ENCODE measurements at places on chromosomes 7 and 10.

DNA sequence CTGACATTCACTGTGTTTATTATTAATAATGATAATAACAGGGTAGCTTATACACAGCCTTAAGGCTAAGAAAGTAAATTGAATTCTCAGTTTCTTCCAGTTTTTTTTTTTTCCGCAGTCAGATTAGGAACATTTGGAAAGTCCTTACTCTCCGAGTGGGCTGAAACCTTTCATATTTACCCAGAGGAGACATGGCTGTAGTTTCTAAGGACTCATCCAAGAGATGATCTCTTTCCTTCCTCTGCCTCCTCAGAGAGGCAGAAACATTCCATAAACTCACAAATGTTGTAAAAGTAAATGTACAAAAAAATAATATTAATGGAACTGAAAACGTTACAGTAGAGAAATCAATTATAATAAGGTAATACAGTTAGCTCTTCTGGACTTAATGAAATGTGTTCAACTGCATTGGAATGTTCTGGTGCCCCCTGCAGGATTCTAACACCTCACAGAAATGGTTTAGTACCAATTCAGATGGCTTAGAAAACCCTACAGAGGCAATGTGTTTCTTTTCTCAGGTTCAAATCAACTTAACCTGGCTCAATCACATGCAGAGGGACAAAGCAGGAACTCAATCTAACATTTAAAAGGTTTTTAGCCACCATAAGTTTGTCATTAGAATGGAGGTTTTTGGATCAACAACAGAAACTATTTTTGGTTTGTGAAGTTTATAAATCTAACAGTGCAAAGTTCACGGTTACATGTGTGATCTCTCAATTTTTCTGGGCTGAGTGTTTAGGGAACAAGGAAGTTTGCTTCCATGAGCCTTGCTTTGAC is 71.7 kb downstream of the ICA1 start:
- DNase-seq: peak; percentile 73

- no peak for DNase-seq
These were observed 22.7 kb downstream of the RAMP3 start for GRCh38 chr7:45180084-45180986.

DNA sequence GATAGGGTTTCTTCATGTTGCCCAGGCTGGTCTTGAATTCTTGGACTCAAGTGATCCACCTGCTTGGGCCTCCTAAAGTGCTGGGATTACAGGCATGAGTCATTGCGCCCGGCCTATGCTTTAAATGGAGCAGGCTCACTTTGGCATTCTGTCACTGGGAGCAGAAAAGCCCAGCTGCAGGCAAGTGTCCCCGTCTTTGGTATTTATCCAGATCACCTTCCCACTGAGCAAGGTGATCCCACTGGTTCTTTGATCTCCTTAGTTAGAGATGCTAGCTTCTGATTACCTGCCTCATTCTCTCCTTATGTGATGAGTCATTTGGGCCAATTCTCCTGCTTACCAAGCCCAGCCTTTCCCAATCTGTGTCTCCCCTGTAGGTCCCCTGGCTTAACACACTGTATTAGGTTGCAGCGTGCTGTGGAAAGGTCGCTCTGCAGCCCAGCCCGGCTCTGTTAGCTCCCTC is 39.3 kb downstream of the SPDYE5 start:
- no peak for DNase-seq

DNA sequence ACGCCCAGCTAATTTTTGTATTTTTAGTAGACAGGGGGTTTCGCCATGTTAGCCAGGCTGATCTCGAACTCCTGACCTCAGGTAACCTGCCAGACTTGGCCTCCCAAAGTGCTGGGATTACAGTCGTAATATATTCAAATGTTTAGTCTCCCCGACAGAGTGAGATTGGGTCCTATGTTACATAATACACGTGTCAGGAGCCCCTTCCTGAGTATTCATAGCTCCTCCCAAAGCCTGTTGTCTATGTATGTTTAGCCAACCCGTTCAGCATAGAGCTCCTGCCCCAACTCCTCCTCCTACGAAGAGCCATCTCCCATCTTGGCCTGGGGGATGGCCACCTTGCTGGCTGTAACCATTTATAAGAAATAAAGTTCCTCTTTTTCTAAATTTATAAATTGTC is 2.7 kb upstream of the PPP2R2D start:
- no peak for DNase-seq

GRCh38 chr10:104146882-104147281 is 24.9 kb downstream of the SFR1 start:
- DNase-seq: no peak

DNA sequence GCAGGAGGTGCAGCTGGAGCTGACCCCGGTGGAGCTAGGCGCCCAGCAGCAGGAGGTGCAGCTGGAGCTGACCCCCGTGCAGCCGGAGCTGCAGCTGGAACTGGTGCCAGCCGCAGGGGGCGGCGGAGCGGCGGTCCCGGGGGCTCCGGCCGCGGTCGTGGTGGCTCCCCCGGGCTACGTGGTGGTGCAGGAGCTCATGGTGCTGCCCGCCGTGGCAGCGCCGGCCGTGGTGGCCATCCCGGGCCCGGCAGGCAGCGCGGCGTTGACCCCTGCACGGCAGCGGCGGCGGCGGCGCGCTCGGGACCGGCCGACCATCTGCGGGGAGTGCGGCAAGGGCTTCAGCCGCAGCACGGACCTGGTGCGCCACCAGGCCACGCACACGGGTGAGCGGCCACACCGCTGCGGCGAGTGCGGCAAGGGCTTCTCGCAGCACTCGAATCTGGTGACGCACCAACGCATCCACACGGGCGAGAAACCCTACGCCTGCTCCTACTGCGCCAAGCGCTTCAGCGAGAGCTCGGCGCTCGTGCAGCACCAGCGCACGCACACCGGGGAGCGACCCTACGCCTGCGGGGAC is 6.8 kb downstream of the ZNF853 start:
- no peak for DNase-seq

DNA sequence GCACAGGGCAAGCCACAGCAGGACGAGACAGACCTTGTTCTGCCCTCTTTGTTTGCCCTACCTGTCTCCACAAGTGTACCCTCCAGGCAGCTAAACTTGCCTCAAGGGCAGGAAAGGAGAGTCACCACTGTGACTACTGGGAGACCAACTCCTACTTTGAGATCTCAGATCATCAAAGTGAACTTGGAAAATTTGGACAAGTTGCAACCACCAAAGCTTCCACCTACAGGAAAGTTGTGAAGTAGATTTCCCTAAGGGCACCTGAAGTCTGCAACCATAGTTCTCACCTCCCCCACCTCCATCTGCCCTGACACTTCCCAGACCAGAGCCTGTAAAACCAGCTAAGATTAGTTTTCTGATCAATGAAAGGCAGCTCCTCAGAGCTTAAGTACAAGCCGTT is 2.5 kb upstream of the WDR91 start:
- no peak for DNase-seq

DNA sequence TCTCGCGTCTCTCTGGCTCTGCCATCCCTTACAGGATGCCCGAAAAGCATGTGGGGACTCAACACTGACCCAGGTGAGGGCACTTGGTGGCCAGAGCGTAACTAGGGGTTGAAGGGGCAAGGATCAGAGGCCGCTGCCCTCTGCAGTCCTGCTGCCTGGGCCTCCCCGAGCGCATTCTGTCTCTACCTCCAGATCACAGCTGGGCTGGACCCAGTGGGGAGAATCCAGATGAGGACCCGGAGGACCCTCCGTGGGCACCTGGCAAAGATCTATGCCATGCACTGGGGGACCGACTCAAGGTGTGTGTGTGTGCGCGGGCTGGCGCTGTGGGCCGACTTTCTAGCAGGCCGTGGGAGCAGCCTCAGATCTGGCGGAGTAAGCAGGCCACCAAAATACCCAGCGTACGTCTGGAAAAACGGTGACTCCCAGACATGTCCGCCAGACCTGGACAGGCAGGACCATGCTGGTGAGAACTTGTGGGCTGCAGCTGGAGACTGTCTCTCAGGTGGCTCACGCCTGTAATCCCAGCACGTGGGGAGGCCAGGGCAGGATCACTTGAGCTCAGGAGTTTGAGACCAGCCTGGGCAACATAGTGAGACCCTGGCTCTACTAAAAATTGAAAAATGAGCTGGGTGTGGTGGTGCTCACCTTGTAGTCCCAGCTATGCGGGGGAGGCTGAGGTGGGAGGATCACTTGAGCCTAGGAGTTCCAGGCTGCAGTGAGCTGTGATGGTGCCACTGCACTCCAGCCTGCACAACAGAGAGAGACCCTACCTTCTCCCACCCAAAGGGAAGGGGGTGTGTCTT is 3.2 kb downstream of the GNB2 start:
- no peak for DNase-seq

DNA sequence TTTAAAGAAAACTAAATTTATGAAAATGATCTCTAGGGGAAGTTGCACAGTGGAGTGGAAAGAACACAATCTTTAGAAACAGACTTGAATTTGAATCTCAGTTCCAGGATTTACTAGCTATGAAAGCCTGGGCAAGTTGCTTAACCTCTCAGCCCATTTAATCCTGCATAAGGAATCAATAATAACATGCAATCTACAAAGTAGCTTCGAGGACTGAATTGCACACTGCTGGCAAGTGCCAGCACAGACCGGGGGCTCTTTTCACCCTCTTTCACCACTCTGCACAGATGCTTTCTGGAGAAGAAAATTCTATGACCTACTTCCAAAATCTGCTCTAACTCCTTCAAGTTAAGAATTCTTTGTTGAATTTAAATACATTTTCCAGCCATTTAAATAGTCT is 63.4 kb upstream of the ANK3 start:
- no peak for DNase-seq

- peak; percentile 63 for DNase-seq
These were observed 1.4 kb upstream of the TSPAN15 start for GRCh38 chr10:69449841-69450240.

- peak; percentile 29 for DNase-seq
These were observed 6.0 kb downstream of the CCDC186 start for GRCh38 chr10:114167985-114168384.

GRCh38 chr7:122764902-122765301 is 62.2 kb upstream of the RNF148 start:
- DNase-seq: no peak

GRCh38 chr7:4828720-4829383 is 33.0 kb downstream of the PAPOLB start:
- DNase-seq: no peak

DNA sequence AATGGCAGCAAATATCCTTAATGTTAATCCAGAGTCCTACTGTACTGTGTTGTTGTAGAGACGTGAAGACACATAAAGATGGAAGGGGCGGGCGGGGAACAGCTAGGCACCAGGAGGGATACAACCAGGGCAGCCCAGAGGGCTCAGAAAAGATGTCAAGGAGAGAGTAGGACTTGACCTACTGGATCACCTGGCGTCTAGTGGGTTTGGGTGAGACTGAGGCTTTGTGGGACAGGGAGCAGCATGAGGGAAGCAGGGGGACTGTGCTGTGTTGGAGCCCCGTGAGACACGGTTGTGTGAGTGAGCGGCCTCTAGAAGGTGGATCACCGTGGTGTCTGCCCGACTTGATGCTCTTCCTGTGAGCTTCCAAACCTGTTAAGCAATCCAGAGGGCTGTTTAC is 68.0 kb downstream of the PTPRE start:
- DNase-seq: no peak

- no peak for DNase-seq
These were observed 64.6 kb downstream of the SEM1 start for GRCh38 chr7:96645084-96645483.

- no peak for DNase-seq
These were observed 310.6 kb downstream of the PARD3 start for GRCh38 chr10:34504534-34504933.

- DNase-seq: no peak
These were observed 45.3 kb upstream of the ZMIZ1 start for GRCh38 chr10:79023240-79024162.

- no peak for DNase-seq
These were observed 9.3 kb downstream of the ARL3 start for GRCh38 chr10:102704915-102705314.

GRCh38 chr10:131744346-131744745 is 156.5 kb upstream of the PPP2R2D start:
- no peak for DNase-seq

DNA sequence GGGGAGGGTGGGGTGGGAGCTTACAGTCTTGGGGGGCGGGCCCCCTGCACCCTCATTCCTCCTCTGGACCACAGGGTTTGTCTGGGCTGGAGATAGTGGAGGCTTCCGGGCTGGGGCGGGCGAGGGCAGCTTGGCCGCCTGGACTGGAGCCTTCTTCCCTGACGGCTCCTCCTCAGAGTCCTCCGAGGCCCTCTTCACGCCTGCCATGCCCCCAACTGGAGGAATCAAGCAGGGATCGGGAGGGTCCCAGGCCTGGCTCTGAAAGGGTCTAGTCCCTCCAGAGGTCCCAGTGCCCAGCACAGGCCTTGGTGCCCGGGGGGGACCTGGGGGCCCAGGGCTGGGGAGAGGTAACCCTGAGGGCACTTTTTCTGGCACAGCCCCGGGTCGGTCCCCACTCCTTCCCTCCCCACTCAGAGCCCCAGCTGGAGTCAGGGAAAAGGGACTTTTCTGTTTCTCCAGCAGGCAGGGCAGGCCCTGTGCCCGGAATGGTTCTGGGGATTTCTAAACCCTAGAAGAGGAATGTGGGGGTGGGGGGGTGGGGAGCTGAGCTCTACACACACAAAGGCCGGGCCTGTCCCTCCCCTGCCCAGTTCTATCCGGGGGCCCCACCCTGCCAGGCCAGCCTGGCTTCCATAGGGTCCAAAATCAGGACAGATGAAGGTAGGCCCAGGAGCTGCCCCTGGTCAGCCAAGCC is 11.6 kb downstream of the MICALL2 start:
- no peak for DNase-seq

DNA sequence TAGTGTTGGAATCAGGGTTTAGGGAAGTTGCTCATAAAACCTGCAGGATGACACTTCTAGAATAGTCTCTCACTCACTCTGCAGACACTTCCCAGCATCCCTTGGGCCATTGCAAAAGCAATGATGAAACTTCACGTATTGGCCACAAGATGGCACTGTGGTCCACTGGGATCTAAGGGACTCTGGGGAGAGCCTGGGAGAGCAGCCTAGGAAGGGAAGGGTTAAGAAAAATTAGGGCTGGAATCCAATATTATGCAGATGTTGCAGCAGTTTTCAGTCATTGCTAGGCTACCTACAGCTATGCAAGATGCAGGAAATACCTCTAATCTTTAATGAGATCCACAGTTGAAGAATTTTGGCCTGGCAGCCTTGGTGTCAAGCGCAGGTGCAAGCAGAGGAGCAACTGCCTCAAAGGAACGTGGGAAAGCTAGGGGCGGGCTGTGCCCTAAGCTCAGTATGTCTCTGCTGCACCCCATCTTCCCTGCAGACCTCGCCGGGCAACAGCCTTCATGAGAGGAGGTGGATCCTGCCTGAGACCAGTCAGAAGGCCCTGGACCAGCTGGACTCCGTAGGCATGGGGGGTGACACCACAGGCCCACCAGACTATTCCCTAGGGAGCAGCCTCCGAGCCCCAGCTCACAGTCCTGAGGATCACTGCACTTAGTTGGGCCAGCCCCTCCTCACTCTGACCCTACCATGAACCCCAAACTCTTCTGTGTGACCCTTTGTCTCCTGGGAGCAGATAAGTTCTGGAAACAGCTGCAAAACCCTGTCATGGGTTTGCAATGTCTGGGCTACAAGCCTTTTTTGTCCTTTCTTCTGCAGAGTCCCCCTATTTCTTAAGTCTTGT is 127.9 kb upstream of the PRSS58 start:
- DNase-seq: peak; percentile 76

GRCh38 chr10:45253183-45253914 is 62.1 kb downstream of the OR13A1 start:
- peak; percentile 19 for DNase-seq
